ENCODE measurements at places on chromosomes 6 and 20.

- no peak for DNase-seq
Observed at GRCh38 chr6:5152460-5152859, 67.3 kb downstream of the PPP1R3G start.

- DNase-seq, result no peak
Observed at GRCh38 chr6:26197636-26197932, 110.4 kb downstream of the HFE start.

- DNase-seq, result no peak
Observed at GRCh38 chr20:10876558-10876957, 202.8 kb upstream of the JAG1 start.

DNA sequence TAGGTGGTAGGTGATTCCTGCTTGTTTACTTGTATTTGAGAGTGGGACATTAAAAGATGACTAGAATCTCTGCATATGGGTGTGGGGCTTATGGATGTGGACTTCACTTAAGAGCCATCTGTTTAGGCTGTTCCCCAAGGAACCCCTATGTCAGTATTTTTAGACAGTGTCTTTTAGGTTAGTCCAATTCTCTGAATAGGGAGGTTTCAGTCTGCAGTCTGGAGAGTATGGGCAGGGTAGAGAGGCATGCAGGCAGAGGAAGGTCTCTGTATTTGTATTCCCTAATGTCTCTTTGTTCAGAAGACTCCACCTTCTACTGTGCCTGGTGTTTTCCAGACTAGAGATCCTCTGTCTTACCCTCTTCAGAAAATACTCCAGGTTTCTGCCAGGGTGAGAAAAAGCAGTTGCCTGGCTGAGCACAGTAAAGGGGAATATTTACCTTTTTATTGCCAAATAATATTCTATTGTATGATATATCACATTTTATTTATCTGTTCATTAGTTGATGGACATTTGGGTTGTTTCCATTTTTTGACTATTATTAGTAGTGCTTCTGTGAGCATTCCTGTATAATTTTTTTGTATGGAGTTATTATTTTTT, 19.1 kb downstream of the SLX4IP start:
- DNase-seq, result no peak

- DNase-seq, result no peak
Observed at GRCh38 chr20:3051385-3052019, 5.7 kb downstream of the MRPS26 start.

DNA sequence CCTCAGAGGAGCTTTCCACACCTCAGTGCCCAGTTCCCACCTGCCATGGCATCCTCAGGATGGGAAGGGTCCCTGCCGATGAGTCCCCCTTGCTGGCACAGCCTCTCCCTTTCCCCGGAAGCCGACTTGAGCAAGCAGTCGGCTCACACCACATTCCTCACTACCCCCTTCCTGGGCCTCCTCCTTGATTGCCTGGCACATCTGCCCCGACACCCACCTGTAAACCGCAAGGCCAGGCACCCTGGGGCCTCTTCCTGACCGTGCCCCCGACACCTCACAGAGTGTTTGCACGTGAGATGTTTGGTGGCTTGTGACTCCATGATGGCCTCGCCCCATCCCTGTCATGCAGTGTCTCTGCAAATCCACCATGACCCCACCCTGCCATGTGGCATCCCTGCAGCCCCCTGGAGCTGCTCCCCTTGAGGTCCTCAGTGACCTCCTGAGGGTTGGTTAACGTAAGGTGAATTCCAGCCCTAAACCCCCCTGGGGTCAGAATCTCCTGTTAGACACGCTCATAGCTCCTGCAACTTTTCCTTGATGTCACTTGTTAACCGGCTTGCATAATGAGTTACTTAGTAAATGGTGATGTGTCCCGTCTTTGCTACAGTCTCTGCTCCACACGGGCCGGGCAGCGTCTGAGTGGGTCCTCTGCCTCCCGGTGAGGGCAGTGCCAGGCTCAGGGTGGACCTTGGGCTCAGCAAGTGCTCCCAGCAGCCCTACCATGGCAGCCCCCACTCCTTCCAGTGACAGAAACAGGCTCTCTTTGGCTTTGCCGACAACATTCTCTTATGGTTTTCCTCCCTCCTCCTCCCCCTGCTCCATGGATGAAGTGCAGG, 115.9 kb upstream of the FRMD1 start:
- DNase-seq, result no peak

- DNase-seq, result no peak
Observed at GRCh38 chr6:169240591-169241390, 12.9 kb downstream of the THBS2 start.

DNA sequence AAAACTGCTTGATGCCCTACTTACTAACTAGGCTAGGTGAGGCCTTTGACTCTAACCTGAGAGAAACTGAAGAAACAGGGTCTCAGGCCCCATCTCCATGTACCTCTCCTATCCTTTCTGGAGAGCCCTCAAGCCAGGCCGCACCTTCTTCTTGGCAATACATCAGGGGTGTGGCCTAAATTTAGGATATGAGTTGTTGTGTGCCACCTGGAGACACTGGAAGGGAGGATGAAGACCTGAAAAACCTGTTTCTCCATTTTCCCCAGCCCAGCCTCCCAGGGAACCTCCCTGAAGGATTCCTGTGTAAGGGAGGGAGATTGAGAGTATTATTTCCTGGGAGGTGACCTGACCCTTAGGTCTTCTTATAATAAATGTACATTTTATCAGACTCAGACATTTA, 3.1 kb downstream of the LY6G6D start:
- DNase-seq, result peak; percentile 79

GRCh38 chr20:46286977-46287376, 21.3 kb downstream of the CDH22 start:
- no peak for DNase-seq

GRCh38 chr6:74248966-74249365, 553.0 kb downstream of the CD109 start:
- DNase-seq, result no peak

- DNase-seq, result no peak
Observed at GRCh38 chr6:51025082-51025777, 206.6 kb downstream of the TFAP2B start.

GRCh38 chr6:81049425-81050042, 702.9 kb downstream of the TENT5A start:
- no peak for DNase-seq

DNA sequence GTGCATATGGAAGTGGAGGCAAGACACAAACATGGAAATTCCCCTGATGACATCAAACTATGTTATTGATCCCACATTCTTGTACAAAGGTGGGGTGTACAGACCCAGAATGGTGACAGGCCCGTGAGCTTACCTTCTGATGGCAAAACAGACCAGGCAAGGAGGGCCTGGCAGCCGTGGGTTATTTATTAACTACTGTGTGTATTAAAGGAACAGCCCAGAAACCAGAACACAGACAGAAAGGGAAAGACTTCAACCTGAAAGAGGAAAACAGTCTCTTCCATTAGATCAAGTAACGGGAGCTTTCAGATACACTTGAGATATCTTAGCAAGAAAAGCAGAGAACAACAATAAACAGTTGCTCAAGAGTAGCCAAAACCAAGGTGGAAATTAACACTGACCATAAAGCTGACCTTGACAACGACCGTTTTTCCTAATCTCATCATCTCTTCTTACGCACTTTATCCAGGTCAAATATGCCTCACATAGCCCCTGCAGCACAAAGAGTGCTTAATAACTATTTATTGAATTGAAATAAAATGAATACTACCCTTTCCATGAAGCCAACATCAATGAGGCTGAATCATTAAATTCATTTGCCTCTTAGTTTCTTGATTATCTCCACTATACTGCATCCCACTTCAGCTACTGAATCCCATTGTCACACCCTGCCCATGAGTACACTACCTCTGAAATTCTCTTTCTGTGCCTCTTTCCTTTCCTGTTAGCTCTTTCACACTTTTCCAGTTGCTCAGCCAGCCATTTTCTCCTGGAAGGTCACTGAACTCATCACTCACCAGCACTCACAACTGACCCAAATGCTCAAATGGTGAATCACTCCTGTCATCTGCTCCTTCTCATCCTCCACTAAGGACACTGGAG, 67.4 kb downstream of the MOXD1 start:
- peak; percentile 24 for DNase-seq
